ENCODE measurements at places on chromosomes 7 and 10.

GRCh38 chr7:138015096-138015495 lies 13.2 kb upstream of the CREB3L2 start:
- no peak for DNase-seq

GRCh38 chr10:33776419-33777070 lies 442.1 kb upstream of the NRP1 start:
- peak; percentile 17 for DNase-seq

GRCh38 chr7:41020056-41020455 lies 682.8 kb downstream of the INHBA start:
- no peak for DNase-seq

GRCh38 chr10:101321073-101321472 lies 32.9 kb upstream of the BTRC start:
- no peak for DNase-seq

DNA sequence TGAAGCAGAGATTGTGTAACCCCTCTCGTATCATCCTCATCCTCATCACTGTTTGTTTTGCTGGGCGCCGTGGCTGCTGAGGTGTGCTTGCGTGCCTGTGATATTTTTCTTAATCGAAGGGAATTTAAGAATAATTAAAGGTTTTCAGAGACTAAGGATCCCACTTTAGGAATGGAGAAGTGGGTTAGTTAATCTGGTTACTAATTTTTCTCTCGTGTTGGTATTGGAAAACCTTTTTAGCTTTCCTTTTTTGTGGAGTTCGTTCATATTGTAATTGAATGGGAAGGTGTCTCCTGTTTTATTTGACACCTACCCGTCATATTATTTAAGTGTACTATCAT lies 1.3 kb downstream of the UBN2 start:
- no peak for DNase-seq

- no peak for DNase-seq
Measured at GRCh38 chr10:43202657-43203447, 64.0 kb downstream of the RASGEF1A start.

DNA sequence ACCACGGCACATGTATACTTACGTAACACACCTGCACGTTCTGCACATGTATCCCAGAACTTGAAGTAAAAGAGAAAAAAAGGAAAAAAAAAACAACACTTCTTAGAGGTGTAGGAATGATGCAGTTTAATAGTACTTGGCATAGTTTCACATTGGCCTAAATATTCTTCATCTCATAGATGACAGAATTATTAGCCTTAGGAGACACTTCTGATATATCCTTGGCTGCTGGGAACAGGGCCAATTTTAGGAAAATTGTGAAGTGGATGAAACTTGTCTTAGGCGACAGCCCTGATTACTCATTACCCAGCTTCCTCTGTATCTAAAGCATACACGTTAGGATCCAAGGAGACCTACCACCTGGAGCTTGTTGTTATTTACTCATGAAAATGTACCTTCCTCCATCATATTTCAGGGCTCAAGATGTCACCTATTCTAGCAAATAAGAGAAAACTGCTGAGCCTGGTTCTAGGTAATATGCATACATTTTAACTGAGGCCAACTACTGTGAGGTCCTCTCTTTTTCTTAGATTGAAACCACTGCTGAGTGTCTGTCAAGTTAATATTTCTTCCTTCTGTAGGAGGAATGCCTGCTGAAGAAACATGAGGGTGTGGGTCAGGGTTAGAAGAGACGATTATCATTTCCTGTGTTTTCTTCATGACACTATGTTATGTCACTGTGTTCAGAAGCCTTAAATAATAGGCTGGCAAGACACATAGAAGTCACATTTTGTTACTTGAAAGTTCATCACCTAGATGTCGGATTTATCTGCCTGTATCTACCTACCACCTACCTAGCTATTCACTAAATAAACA lies 44.3 kb downstream of the CPED1 start:
- DNase-seq: no peak

DNA sequence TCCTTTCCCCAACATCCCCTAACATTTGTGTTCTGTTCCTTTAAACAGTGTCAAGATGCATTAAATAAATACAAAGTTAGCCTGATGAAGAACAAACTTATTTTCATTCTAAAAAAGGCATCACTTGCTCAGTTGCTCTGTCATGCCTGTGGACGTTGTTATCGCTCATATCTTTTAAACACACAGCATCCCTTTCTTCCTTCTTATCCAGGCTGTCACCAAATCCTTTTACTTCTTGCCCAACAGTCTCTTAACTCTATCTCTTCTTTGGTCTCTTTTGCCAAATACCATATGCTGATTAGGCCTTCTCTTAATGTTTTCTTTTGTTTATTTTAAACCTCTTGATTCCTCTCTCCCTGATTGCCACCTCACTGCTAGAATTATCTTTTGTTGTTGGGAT lies 43.9 kb downstream of the DKK1 start:
- DNase-seq: no peak

DNA sequence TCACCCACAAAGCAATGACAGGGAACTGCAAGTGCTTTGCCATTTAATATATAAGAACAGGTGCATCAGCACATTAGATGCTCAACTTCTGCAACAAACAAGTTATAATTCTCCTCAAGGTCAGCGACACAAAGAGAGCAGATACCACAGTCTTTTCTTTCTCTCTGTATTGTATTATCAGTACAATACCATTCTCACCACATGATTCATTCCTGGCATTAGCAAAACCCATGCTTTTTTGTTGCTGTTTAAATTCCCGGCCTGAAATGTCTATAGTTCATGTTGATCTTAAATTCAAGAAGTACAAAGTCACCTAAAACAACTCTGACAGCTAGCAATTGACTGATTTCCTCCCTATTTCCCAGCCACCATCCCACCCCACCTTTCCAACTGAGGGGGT lies 111.8 kb upstream of the FEZF1 start:
- no peak for DNase-seq
